ENCODE measurements at places on chromosomes 6 and 20. TPM values are rescaled to one million over a fixed set of nuclear protein-coding genes. Genes with fewer than 3 reads are reported as not detected.

Gene ADTRP
- not detected for total RNA-seq

Gene SAMD5
- total RNA-seq: 1.6 TPM

Gene CST1
- total RNA-seq: not detected

Gene LTV1
- total RNA-seq: 17.0 TPM

Gene SCRT2
- total RNA-seq: 28.0 TPM

- peaks cover 3% of the 10 kb centered on the region for H3K27me3 ChIP-seq
- H3K27ac ChIP-seq: no peak overlapping the region
- DNase-seq: no peak
- peak overlapping the region; percentile 67 for H3K4me3 ChIP-seq
These were observed 11.5 kb downstream of the PRDM1 start for GRCh38 chr6:106097411-106098231.

GRCh38 chr6:29980511-29980910 lies 38.2 kb downstream of the HLA-A start:
- no peak overlapping the region for H3K4me3 ChIP-seq
- H3K36me3 ChIP-seq: no peaks in the 10 kb centered on the region
- no peak for DNase-seq
- H3K27ac ChIP-seq: no peak overlapping the region
- H3K27me3 ChIP-seq: peaks cover 15% of the 10 kb centered on the region
- peaks cover 16% of the 10 kb centered on the region for H3K4me1 ChIP-seq

DNA sequence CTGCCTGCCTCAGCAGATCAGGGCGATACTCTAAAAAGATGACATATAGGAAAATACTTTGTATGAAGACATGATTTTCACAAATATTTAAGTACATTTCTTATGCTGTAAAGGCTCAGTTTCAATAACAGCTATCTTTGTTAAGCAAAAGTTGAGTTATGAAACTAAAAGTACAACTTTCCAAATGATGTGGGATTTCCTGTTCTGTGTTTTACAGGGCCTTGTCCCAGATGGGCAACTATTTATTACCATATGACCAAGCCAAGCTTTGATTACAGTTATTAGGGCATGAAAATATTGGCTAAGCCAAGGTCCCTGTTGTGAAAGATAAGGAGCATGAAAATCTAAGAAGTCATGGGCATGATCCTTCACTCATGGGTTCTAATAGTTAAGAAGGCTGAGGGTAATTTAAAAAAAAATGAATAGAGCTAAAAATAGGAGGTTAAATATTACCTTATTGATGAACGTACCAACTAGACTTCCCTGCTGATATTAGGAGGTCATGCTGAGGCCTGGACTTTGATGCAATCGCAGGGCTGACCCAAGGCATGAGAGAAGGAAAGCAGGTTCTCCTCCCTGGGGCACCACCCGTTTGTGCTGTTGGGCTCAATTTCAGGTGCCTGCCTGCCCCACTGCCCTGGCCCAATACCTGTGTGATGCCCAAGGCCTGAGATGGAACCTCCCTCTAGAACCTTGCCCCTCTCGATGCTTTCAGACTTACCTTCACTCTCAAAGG lies 294.4 kb upstream of the PRDM1 start:
- H3K27ac ChIP-seq: no peak overlapping the region

- no peak overlapping the region for H3K27ac ChIP-seq
- no peak for DNase-seq
- no peaks in the 10 kb centered on the region for H3K4me1 ChIP-seq
- no peaks in the 10 kb centered on the region for H3K27me3 ChIP-seq
- H3K36me3 ChIP-seq: no peaks in the 10 kb centered on the region
These were observed 42.4 kb downstream of the HAO1 start for GRCh38 chr20:7897781-7898364.

GRCh38 chr6:47009583-47009982 lies 32.5 kb downstream of the ADGRF1 start:
- H3K4me1 ChIP-seq: no peaks in the 10 kb centered on the region
- peaks cover 4% of the 10 kb centered on the region for H3K36me3 ChIP-seq
- H3K27ac ChIP-seq: no peak overlapping the region
- H3K4me3 ChIP-seq: no peak overlapping the region
- H3K27me3 ChIP-seq: no peaks in the 10 kb centered on the region

DNA sequence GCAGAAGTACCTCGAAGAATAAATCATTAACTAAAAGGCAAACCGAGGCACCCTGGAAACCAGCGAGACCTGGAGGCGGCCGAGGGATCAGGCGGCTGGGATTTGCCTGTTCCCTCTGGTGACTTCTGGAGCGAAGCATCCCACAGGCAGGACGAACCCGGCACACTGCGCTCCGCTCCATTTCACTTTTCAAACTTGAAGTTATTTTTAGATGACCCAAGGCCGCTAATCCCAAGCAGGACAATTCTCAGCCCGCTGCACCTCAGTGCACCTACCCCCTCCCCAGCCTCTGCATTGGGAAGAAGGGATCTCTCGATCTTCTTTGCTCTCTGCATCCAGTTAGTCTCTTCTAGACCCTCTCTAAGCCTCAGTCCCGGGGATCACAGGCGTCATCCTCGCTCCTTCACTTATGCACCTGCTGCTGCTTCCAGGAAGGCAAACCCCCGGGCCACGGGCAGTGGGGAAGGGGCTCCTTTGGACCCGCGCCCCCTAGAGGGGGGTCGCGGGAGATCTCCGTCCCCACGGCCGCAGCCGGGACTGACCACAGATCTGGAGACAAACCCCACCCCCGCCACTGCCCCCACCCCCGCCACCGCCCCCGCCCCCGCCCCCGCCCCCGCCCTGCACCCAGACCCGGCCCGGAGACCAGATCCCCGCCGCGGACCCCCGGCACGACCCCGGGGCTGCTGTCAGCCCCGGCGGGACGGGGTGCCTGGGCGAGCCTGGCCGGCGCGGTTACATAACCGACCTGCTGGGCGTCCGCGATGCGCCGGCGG lies 636 bp downstream of the RCAN2 start:
- DNase-seq: peak; percentile 79
- H3K4me3 ChIP-seq: peak overlapping the region; percentile 89
- peaks cover 10% of the 10 kb centered on the region for H3K4me1 ChIP-seq
- peak overlapping the region; percentile 52 for H3K27ac ChIP-seq
- H3K27me3 ChIP-seq: peaks cover 8% of the 10 kb centered on the region

DNA sequence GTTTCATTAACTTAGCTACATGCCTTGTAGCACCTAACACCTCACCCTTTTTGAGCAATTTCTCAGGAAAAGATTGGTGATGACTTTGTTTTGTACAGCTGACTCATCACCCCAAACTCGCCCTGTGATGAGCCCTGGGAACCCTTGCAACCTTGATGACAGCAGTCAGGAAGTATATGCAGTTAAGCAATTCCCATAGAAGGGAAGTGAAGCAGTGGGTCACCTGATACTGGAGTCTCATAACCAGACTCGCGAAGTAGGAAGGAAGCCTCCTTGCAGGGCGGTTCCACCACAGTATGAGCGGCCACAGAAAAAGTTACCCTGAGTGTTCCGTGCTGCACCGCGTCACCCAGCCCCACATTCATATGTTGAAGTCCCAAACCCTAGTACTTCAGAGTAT lies 82.0 kb upstream of the EDN1 start:
- H3K4me3 ChIP-seq: no peak overlapping the region
- H3K27me3 ChIP-seq: no peaks in the 10 kb centered on the region
- no peaks in the 10 kb centered on the region for H3K36me3 ChIP-seq
- H3K4me1 ChIP-seq: no peaks in the 10 kb centered on the region
- no peak overlapping the region for H3K27ac ChIP-seq
- DNase-seq: no peak

DNA sequence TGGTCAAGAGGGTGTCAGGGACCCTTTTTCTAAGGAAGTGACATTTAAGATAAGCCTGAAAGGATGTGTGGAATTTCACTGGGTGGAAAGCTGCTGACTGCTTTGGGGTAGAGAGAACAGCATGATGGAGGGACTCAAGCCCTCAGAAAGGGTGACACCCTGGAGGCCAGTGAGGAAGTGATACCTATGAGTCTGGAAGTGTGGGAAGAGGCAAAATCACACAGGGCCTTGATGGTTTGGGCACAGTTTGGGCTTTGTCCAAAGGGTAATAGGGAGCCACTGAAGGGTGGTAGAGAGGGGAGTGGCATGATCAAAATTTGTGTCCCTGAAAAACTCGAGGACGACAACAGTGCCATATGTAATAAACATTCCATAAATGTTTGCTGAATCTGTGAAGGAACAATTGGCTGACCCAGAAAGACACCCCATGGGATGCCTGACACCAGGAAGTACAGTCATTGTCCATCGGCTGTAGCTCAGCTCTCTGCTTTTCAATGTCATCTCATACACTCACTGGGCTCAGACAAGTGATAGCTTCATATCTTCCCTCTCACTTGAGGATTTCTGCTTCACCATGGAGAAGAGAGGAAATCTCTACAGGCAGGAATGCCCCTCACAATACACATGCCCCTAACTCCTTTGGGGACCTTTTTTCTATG lies 21.3 kb downstream of the CASS4 start:
- no peak overlapping the region for H3K27ac ChIP-seq
- H3K27me3 ChIP-seq: peaks cover 10% of the 10 kb centered on the region
- no peak for DNase-seq

GRCh38 chr6:134822920-134823709 lies 126.8 kb downstream of the ALDH8A1 start:
- H3K27me3 ChIP-seq: no peaks in the 10 kb centered on the region
- H3K4me3 ChIP-seq: no peak overlapping the region
- no peaks in the 10 kb centered on the region for H3K36me3 ChIP-seq
- no peak overlapping the region for H3K27ac ChIP-seq
- H3K4me1 ChIP-seq: peaks cover 3% of the 10 kb centered on the region
- DNase-seq: peak; percentile 28

DNA sequence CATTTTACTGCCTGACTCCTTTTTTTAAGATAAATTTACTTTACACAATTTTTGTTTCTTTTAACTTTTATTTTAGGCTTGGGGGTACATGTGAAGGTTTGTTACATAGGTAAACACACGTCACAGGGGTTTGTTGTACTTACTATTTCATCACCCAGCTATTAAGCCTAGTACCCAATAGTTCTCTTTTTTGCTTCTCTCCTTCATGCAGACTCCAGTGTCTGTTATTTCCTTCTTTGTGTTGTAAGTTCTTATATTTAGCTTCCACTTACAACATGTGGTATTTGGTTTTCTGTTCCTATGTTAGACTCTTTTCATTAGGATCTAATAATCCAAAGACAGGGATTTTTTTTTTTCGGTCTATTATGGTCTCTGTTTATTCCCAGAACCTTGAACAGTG lies 83.5 kb upstream of the CCN6 start:
- H3K4me1 ChIP-seq: peaks cover 27% of the 10 kb centered on the region
- no peak for DNase-seq
- no peak overlapping the region for H3K27ac ChIP-seq
- H3K36me3 ChIP-seq: peaks cover 5% of the 10 kb centered on the region

GRCh38 chr6:21886542-21887151 lies 293.1 kb downstream of the SOX4 start:
- H3K27me3 ChIP-seq: peaks cover 4% of the 10 kb centered on the region
- no peaks in the 10 kb centered on the region for H3K36me3 ChIP-seq
- H3K27ac ChIP-seq: no peak overlapping the region
- no peak overlapping the region for H3K4me3 ChIP-seq
- DNase-seq: no peak

DNA sequence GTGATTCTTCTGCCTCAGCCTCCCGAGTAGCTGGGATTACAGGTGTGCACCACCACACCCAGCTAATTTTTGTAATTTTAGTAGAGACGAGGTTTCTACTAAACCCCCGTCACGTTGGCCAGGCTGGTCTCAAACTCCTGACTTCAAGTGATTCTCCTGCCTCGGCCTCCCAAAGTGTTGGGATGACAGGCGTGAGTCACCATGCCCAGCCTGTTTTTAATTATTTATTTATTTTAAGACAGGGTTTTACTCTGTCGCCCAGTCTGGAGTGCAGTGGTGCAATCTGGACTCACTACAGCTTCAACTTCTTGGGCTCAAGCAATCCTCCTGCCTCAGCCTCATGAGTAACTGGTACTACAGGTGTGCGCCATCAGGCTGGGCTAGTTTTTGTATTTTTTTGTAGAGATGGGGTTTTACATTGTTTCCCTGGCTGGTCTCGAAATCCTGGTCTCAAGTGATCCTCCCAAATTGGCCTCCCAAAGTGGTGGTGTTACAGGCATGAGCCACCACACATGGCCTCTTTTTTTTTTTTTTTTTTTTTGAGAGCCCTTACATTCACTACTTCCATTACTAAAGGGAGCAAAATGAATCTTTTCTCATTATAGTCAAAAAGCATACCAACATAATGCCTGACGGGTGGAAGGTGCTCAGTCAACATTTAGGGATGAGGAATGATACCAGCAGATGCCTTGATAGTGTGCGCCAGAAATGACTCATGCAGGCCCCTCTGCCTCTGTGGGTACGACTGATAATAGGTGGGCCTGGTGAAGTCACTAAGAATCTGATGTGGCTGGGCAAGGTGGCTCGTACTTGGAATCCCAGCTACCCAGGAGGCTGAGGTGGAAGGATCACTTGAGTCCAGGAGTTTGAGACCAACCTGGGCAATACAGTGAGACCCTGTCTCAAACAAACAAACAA lies 17.8 kb upstream of the RALGAPB start:
- H3K36me3 ChIP-seq: peaks cover 6% of the 10 kb centered on the region
- no peaks in the 10 kb centered on the region for H3K4me1 ChIP-seq
- peaks cover 10% of the 10 kb centered on the region for H3K27me3 ChIP-seq
- H3K4me3 ChIP-seq: no peak overlapping the region
- H3K27ac ChIP-seq: no peak overlapping the region

- H3K27ac ChIP-seq: no peak overlapping the region
- H3K4me1 ChIP-seq: peaks cover 1% of the 10 kb centered on the region
- H3K36me3 ChIP-seq: peaks cover 6% of the 10 kb centered on the region
- H3K27me3 ChIP-seq: peaks cover 3% of the 10 kb centered on the region
These were observed 52.2 kb upstream of the APCDD1L start for GRCh38 chr20:58567437-58567836.

- no peaks in the 10 kb centered on the region for H3K36me3 ChIP-seq
- no peak overlapping the region for H3K27ac ChIP-seq
- peaks cover 2% of the 10 kb centered on the region for H3K27me3 ChIP-seq
- no peak overlapping the region for H3K4me3 ChIP-seq
These were observed 142.3 kb downstream of the ATXN1 start for GRCh38 chr6:16618962-16619361.

- H3K4me3 ChIP-seq: no peak overlapping the region
- no peak for DNase-seq
- H3K27ac ChIP-seq: no peak overlapping the region
- no peaks in the 10 kb centered on the region for H3K4me1 ChIP-seq
- no peaks in the 10 kb centered on the region for H3K36me3 ChIP-seq
- no peaks in the 10 kb centered on the region for H3K27me3 ChIP-seq
These were observed 1266.8 kb downstream of the GRIK2 start for GRCh38 chr6:102660303-102660702.

- no peaks in the 10 kb centered on the region for H3K36me3 ChIP-seq
- no peak overlapping the region for H3K27ac ChIP-seq
- peaks cover 5% of the 10 kb centered on the region for H3K4me1 ChIP-seq
- no peak overlapping the region for H3K4me3 ChIP-seq
- H3K27me3 ChIP-seq: no peaks in the 10 kb centered on the region
These were observed 151.0 kb upstream of the RSPO3 start for GRCh38 chr6:126967296-126968005.

- H3K4me3 ChIP-seq: no peak overlapping the region
- H3K27me3 ChIP-seq: no peaks in the 10 kb centered on the region
- no peaks in the 10 kb centered on the region for H3K36me3 ChIP-seq
- H3K27ac ChIP-seq: no peak overlapping the region
- no peaks in the 10 kb centered on the region for H3K4me1 ChIP-seq
These were observed 57.6 kb upstream of the MAN1A1 start for GRCh38 chr6:119407156-119407555.

All from glutamatergic neuron (in vitro differentiated cells).